ENCODE measurements at places on chromosomes 16 and 17.

GRCh38 chr17:70137451-70138230 lies 31.7 kb upstream of the KCNJ2 start:
- no peak for DNase-seq

GRCh38 chr17:72937707-72938106 lies 154.8 kb downstream of the SLC39A11 start:
- DNase-seq: no peak

DNA sequence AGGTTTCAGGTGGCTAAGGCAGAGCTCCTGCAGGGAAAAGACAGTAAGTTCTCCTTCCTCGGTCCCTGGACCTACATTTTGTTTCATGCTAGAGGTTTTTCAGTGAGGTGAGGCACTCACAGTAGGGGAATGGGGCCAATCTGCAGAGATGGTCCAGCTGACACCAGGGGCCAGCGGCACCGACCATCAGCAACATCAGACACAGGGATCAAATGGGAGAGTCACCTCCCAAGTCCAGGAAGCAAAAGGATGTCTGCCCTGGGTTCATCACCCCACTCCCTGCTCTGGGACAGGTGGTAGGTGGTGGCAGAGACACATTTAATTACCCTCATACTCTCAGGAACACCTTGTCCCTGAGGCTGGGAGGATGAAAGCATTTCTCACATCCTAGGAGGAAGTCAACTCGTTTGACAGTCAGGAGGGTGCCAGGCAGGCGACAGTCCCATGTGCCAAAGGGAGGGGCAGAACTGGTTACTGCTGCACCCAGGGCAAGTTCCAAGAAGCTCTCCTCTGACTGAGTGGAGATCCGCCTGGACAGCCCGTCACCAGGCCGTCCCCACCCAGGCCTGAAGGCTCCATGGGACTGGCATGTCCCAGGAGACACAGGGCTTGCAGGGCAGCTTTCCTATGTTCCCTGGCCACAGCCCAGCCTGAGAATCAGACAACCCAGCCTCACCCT lies 19.2 kb downstream of the ATP6V0D1 start:
- DNase-seq: no peak

DNA sequence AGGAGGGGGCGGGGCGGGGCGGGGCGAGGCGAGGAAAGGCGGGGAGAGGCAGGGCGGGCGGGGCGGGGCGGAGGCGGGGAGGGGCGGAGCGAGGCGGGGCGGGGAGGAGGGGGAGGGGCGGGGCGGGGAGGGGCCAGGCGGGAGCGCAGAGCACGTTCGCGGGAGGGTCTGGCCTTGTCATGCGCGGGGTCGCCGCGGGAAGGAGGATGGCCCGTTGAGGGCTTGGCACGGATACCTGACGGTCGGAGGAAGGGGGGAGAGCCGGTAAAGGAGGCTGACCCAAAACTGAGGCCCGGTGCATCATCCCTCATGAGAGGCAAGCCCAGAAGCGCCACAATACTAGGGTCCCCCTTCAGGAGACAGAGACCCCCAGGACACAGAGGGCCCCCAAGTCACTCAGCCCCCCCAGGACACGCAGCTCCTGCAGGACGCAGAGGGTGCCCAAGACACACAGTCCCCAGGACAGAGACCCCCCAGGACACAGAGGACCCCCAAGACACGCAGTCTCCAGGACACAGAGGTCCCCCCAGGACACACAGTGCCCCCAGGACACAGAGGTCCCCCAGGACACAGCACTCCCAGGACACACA lies 593 bp upstream of the WDR45B start:
- DNase-seq: peak; percentile 45

- no peak for DNase-seq
These were observed 477.9 kb downstream of the SOX9 start for GRCh38 chr17:72598695-72599094.

GRCh38 chr16:11708421-11708820 lies 34.2 kb downstream of the TXNDC11 start:
- DNase-seq: no peak

GRCh38 chr17:80826955-80827645 lies 164.5 kb upstream of the CHMP6 start:
- no peak for DNase-seq

DNA sequence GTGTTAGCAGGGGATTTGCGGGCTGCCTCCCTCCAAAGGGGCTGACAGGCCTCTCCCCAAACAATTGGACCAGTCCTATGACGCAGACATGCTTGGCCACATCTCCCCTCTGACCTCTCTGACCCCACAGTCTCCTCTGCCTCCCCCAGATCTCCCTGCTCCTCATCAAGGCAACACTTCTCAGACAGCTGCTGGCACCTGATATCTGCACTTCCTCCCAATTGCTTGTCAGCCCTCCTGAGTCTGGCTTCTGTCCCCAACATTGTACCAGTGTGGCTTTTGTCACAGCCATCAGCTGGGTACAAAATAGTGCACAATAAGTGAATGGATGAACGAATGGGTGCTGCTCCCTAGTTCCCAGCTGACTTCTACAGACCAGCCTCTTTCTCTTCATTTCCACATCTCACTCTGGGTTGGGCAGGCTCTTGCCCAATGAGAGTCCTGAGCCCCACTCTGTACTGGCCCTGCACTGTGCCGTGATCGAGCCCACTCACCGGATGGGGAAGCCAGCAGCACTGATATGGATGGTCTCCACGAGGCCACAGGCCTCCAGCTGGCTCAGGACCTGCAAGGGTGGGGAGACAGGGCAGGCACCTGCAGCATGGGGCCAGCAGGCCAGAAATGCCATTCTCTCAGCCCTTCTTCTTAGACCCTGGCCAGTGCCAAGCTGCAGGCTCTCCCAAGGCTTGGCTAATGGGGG lies 17.1 kb downstream of the ZNHIT3 start:
- no peak for DNase-seq

DNA sequence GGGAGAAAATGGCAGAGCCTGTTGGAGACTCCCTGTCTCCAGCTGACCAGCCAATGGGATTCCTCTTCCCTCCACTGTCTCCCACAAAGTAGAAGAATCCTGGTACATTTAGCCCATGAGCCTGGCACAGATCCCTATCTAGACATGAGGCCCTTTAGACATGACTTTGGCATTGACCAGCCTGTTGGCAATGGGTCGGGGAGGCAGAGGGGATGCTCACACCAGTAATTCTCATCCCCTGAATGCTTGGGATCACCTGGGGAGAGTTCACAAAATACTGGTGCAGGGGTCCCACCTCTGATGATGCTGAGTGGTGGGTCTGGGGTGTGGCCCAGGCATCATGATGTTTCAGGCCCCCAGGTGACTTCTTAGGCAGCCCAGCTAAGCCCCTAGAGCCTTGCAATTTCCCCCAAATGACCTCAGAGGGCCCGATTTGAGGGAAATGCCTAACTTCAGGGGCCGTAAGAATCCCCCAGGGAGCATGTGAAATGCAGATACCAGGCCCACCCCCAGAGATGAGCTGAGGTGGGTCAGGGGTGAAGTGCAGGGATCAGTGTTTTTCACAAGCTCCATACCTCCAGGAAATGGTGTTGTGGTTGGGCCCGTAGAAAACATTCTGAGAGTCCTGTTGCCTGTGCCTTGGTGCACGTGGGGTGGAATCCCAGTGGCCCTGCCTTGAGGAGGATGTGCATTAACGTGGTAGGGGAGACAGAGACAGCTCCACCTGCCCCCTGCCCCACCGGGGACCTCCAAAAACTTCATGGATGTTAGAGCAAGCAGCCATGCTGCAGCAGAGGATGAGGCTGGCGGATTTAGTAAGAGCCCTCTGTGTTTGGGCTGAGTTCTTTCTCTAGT lies 42.1 kb downstream of the SNX20 start:
- no peak for DNase-seq

GRCh38 chr17:62688398-62689160 lies 61.1 kb downstream of the MRC2 start:
- no peak for DNase-seq

GRCh38 chr17:83183145-83183948 lies 103.9 kb downstream of the METRNL start:
- no peak for DNase-seq

DNA sequence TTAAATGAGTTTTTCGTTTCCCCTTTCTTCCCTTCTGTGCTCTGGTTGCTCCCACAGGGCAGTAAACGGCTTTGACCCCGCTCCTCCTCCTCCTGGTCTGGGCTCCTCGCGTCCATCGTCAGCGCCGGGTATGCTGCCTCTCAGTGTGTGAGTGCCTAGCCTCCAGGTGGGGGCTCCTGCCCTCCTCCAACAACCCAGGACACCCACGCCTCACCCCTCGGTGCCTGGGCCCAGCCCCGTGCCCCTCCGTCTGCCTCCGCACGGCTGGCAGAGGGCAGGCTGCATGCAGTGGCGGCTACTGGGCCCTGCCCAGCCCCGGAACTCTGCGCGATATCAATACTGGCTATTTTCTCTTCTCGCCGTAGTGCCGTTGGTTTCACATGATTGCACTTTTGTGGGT lies 31.2 kb downstream of the NDEL1 start:
- no peak for DNase-seq

- no peak for DNase-seq
These were observed 114.3 kb downstream of the WWOX start for GRCh38 chr16:78213751-78214150.

DNA sequence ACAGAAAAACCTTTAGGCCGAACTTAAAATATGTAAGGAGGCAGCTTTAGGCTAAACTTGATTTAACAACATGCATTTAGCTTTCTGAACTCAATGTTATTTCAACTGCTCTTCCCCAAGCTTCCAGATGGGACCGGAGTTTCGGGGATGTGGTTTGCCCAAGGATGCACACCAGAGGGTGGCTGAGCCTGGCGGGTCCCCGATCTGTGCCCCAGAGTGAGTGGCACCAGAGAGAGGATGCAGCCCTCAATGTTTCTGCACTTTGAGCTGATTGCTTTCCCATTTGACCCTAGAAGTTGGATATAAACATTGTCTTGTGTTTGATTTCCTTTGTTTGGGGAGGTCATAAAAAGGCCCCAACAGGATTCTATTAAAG lies 348.0 kb upstream of the TNRC6C start:
- DNase-seq: no peak

- no peak for DNase-seq
These were observed 16.1 kb downstream of the RECQL5 start for GRCh38 chr17:75650874-75651273.

DNA sequence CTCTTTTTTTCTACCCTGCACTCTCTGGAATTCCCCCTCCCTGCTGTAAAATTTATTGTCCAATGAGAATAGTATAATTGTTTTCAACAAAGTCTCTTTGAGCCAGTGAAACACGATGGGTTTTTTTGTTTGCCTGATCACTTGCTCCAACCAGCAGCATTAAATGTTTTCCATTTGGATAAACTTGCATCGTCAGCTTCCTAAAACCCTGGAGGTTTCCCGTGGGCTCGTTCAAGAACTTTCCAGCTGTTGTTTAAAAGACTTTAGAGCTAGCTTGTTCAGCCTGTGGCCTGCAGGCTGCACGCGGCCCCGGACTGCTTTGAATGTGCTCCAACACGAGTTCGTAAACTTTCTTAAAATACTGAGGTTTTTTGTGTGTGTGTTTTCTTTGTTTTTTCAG lies 14.9 kb downstream of the NAGPA start:
- DNase-seq: no peak

GRCh38 chr16:29805232-29806098 lies 864 bp upstream of the MAZ start:
- peak; percentile 97 for DNase-seq

DNA sequence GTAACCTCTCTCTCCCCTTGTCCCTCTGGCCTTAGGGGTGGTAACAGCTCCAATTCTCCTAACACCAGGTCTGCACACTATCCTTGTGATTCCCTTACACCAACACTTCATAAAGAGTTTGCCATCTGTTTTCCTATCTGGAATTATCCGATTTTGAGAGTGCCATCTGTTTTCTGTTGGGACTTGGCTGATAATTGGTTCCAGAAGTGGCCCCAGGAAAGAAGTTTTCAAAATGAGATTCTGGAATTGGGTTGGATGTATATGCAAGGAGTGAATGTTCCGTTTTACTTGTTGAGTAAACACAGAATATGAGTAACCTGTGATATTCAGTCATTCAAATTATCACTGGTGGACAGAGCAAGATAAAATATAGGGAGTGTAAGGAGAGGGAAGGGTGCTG lies 134.1 kb upstream of the HS3ST3A1 start:
- no peak for DNase-seq

DNA sequence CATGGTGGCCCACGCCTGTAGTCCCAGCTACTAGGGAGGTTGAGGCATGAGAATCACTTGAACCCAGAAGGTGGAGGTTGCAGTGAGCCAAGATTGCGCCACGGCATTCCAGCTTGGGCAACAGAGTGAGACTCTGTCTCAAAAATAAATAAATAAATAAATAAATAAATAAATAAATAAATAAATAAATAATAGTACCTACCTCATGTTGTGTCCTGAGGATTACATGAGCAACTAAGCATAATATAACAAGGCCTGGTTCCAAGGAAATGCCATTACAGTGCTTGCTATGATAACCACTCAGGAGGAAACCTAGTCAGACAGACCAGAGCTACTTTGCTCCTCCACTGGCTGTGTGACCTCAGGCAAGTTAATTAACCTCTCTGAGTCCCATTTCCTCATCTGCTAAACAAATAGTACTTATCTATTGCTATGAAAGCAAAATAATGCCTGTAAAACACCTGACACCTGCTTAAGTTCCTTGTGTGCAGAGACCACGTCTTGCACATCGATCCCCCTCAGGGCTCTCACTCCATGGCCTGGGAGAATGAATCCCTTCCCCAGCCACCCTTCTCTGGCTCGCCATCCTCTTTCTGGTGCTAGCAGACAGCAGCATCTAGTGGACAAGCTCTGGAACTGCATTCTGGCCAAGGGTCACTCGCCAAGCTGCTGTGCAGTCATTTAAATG lies 7.5 kb downstream of the EPOP start:
- DNase-seq: no peak

- no peak for DNase-seq
These were observed at the start of gene TMIGD1 for GRCh38 chr17:30333503-30334360. TSS of gene TMIGD1 (minus strand) at chr17:30334057. CDS start at chr17:30332133, 1,924 bp downstream.

DNA sequence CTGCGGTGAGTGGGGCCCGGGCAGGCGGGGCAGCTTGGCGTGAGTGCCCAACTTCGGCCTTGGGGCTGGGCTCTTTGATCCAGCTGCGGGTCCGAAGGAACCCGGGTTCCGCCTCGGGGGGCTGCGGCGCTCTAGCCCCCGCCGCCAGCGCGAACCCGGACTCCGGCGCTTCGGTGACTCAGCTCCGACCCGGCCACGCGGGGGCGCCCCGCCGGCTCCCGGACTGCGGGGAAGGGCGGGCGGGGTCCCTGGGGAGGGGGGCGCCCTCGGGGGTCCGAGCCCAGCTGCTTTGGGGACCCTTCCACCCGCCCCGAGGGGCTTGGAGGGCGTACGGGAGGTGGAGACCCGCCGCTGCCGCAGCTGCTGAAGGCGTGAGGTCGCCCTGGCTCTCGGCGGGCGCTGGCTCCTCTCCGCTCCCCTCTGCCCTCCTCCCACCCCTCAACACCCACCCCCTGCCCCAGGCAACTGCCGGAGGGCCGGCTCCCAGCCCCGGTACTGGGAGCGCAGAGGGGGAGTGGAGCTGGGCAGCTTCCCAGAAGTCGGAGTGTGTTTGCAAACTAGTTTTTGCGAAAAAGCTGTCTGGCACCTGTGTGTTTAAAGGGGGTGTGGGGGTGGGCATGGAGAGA lies 516 bp downstream of the CPNE2 start:
- no peak for DNase-seq

- DNase-seq: no peak
These were observed 27.5 kb downstream of the ASPA start for GRCh38 chr17:3503285-3503684.

Data from activated naive CD4-positive, alpha-beta T cell (primary cell).